Thoracic aorta endothelial cell (primary cell): ENCODE measurements at places on chromosomes 3 and 15. TPM values are rescaled to one million over a fixed set of nuclear protein-coding genes. Genes with fewer than 3 reads are reported as not detected.

Gene CHRM5
- not detected in 2 replicates for total RNA-seq

Gene CELF6
- 0.07 TPM in 1 of 2 replicates, not detected in the other for total RNA-seq

Gene RGMA
- 0.14 TPM in 1 of 2 replicates, not detected in the other for total RNA-seq

Gene LRRC49
- total RNA-seq: 9.7 and 10.0 TPM in 2 replicates

Gene CACNA2D3
- total RNA-seq: under 0.01 TPM in 1 of 2 replicates, not detected in the other

Gene FAM162A
- 21.0 and 24.6 TPM in 2 replicates for total RNA-seq

Gene ACKR4
- total RNA-seq: 1.0 and 4.0 TPM in 2 replicates

Gene CRYBG3
- 33.6 and 35.6 TPM in 2 replicates for total RNA-seq

Gene CNTN3
- total RNA-seq: 1.1 and 2.3 TPM in 2 replicates

Gene ECE2
- not detected in 2 replicates for total RNA-seq
